H7 (cell line): ENCODE measurements at places on chromosomes 7 and 10. TPM values are rescaled to one million over a fixed set of nuclear protein-coding genes. Genes with fewer than 3 reads are reported as not detected.

- peak; percentile 72 for DNase-seq
These were observed 70.2 kb upstream of the FGFR2 start for GRCh38 chr10:121668314-121669027.

- DNase-seq = no peak
These were observed 91.0 kb downstream of the ADARB2 start for GRCh38 chr10:1646332-1646731.

DNA sequence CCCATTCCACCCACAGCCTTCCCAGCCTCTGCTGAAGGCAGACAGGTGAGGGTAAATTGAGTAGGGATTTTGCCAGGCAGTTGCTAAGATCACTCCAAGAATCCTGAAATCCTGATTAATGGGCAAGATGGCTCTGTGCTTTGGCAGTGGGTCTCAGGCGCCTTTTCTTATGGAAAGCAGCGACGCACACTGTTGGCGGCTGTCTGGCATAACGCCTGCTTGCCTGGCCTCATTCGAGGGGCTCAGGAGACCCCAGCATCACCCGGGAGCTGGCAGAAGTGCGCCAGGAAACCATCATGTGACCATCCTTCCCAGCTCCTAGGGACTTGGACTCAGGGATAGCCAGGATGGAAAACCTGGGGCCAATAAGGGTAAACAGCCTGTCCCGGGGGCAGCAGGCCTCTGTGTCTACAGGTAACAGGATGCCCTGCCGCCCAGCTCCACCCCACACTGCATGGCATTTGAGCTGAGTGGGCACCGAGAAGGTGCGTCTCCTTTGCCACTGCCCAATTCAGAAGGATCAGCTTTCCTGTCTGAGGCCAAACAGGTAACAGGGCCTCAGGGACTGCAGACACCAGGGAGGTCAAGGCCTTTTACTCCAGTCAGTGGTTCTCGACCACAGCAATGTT is 98.6 kb downstream of the FAM53B start:
- DNase-seq = no peak

DNA sequence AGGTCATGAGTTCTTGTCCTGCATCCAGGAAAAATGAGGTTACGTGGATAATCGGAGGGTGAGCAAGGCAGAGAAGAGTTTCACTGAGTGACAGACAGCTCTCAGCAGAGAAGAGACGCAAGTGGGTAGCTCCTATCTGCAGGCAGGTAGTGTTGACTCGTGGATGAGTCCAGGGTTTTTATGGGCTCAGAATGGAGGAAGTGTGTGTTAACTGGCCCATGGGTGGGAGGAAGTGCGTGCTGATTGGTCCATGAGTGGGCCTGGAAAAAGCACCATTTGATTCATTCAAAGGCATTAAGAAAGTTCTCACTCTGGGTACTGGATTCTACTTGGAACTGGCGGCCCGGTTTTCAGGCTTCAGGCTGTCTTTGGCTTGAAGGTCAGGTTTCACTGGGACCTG is 4.8 kb upstream of the DMTF1 start:
- no peak for DNase-seq

- DNase-seq = no peak
These were observed 70.7 kb upstream of the ATP6V0A4 start for GRCh38 chr7:138868711-138869110.

DNA sequence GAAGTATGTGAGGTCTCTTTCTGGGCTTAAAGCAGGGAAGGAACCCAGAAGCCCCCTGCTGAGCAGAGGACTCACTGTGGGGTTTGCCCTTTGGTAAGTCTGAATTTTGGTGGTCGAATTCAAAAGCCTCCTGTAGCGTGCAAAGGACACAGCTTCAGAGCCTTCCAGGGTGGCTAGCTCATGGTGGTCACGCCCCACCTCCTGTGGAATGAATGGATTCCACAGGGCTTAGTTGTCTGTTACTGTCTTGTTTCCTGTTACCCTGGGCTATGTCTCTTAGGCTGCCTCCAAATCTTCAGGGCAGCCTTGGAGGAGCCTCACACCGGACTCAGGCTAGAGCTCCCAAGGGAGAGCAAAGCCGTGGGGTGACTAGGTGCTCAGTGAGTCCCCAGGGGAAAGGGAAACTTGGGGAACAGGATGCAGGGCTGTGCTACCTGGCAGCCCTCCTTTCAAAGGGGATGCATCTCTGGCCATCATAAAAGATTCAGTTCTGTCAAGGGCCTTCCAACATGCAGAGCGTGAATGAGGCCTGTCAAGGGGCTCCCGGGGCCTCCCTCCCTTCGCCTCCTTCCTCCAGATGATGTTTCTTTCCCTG is 211.7 kb downstream of the CCSER2 start:
- no peak for DNase-seq

- no peak for DNase-seq
These were observed 13.0 kb downstream of the DPY19L1 start for GRCh38 chr7:35024298-35024697.

DNA sequence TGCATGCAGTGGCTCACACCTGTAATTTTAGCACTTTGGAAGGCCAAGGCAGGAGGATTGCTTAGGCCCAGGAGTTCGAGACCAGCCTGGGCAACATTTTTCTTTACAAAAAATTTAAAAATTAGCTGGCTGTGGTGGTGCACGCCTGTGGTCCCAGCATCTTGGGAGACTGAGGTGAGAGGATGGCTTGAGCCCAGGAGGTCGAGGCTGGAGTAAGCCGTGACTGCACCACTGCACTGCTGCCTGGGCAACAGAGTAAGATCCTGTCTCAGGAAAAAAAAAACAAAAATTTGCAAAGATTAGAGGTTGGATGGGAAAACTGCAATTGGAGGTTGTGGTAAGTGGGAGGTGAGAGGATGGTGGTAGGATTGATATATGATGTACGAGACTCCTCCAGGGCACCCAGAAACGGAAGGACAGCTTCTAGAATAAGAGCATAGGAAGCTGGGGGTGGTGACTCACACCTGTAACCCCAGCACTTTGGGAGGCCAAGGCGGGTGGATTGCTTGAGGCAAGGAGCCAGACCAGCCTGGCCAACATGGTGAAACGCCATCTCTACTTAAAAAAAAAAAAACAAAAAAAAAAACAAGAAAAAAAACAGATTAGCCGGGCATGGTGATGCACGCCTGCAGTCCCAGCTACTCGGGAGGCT is 19.1 kb upstream of the PARP12 start:
- no peak for DNase-seq

DNA sequence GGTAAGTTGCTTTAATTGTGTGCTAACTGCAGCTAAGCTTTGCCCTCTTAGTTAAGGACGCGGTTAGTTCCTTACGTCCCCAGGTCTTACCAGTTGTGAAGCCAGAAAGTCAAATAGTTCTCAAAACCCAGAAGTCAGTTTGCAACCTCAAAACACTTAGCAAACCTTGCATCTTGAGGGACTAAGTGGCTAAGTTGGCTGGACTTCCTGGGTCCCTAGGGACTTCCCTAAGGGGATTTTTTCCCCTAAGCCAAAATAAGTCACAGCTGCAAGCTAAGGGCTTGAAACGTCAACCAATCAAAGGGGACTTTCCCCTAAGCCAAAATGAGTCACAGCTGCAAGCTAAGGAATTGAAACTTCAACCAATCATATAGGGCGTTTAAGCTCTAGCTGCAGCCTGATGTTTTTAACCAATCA is 36.2 kb upstream of the HECW1 start:
- no peak for DNase-seq

GRCh38 chr10:16653224-16653623 is 131.5 kb upstream of the C1QL3 start:
- no peak for DNase-seq

Gene FGFBP3
- 10.1 and 10.5 TPM in 2 replicates for total RNA-seq

Gene TMEM139
- 1.2 and 2.5 TPM in 2 replicates for total RNA-seq

Gene SPDYE16
- not detected in 2 replicates for total RNA-seq

Gene AKR1D1
- total RNA-seq = not detected in 2 replicates

DNA sequence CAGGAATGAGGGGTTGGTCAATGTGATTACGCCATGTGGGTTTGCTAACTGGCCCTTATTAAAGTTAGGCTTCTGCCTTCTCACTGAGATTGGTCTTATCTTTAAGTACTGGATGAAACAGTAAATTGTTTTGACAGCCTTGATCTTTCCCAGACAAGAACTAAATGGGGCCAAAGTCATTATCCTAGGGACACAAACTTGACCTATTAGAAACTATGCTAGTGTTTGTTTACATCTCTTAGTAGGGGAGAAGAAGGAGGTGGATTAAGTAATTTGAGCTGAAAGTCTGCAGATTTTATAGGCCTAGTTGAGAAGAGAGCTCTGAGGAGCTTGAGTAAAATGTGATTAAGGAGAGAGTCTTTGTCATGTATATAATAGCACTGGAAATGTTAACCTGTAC is 386.9 kb downstream of the HTR7 start:
- no peak for DNase-seq

- no peak for DNase-seq
These were observed 49.9 kb upstream of the CD36 start for GRCh38 chr7:80588591-80588990.

DNA sequence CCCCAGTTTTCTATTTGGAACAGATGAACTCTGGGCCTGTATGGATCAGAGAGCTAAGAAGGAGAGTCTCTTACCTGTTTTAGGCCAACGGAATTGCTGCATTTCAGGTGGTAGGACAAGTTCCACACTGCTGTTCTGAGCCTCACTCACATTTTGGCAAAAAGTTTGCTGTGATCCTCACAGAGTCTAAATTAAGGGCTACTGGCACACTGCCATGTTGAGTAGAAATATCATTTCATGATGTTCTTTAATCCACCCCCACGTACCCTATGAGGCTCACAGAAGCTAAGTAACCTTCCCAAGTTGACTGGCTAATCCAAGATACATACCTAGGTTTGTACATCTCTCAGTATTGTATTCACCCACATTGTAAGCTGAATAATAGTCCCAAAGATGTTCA is 447.2 kb downstream of the INHBA start:
- no peak for DNase-seq

DNA sequence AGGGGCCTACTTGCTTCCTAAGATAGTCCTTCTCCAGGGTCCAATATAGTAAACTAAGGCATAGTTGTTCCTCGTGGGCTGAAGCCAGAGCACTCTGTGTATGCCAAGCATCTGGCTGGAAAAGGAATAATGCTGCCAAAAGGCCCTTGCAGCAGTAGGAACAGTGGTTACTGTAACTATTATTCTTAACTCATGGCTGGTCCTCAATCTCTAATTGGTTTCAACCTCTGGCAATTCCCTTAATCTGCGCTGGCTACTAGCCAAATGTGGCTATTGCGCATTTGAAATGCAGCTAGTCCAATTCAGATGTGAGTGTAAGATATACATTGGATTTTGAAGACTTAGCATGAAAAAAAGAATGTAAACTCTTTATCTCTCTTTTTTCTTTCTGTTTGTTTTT is 27.8 kb upstream of the LBX1 start:
- DNase-seq = no peak

DNA sequence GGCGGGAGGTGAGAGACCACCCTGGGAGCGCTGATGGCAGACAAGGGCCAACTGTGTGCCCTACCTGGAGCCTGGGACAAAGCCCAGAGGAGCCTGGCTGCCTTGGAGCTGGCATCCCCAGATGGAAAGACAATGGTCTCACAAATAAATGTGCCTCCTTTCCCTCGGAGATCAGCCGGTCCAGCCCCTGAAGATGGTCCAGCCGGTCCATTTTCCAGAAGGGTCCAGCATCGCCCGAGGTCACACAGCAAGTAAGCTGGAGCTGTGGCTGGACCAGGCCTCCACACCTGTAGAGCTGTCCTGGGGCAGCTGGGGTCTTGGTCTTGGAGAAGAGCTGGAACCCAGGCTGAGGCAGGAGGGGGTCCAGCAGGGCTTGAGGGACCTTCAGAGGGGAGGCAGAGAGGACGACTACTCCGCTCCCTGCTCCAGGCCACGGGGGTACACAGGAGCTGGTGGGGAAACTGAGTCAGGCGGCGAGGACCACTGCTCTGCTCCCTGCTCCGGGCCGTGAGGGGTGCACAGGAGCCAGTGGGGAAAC is 3.6 kb downstream of the ELFN1 start:
- DNase-seq = peak; percentile 30

Gene MACC1
- 0.21 and 0.67 TPM in 2 replicates for total RNA-seq

DNA sequence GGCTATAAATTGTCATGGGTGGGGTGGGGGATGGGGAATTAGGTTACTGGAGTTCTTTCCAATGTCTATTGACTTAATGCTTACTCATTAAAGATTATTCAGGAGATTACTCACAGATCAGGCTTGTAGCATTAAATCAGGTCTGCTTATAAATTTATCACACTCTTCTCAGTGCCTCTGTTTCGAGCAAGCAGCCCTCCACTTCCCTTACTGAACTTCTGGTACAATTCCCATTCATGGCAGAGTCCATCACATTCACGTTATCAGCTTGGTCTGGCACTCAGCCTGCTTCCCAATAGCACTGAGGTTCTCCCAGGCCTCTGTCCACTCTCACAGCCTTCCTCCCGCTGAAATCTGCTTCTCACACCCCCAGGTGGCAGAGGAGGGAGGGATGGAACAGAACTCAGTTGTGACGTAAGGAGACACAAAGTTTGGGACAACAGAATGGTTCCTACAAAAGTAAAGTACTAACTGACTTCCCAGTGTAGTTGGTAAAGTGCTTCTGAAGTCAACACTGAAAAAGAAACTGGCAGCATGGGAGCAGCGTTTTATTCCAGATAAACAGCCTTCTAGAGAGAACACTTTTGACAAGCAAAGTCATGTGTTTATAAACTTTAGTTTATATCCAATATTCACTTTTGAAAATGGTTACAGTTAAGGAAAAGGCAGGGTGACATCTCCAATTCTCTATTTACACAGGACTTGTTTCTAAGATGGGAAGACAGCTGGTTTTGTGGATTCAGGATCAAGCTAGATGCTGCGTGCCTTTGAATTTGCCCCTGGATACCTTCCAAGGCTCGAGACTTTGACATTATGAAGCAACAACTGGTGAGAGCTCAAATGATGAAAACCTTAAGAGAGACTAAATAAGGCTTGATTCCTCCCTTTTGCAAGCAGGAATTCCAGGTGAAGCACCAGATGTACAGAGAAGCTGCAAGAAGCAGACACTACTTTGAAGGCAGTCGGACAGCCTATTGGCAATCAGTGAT is 81.4 kb downstream of the ATXN7L1 start:
- no peak for DNase-seq

- no peak for DNase-seq
These were observed 89.7 kb upstream of the FAM20C start for GRCh38 chr7:102721-103120.

GRCh38 chr7:1586126-1586826 is 16.4 kb upstream of the PSMG3 start:
- DNase-seq = peak; percentile 65

GRCh38 chr7:151351967-151352366 is 10.4 kb downstream of the NUB1 start:
- DNase-seq = no peak

Gene XRCC2
- total RNA-seq = 7.3 and 9.5 TPM in 2 replicates

Gene KLLN
- total RNA-seq = 0.10 and 0.15 TPM in 2 replicates

- DNase-seq = no peak
These were observed 228.1 kb upstream of the STEAP1 start for GRCh38 chr7:89926194-89926593.

- peak; percentile 31 for DNase-seq
These were observed 148.9 kb downstream of the PARD3 start for GRCh38 chr10:34666008-34666704.

Gene FAM25C
- not detected in 2 replicates for total RNA-seq

GRCh38 chr7:92698237-92698841 is 108.1 kb upstream of the FAM133B start:
- DNase-seq = no peak

GRCh38 chr10:89591796-89592271 is 53.2 kb downstream of the PANK1 start:
- no peak for DNase-seq

Gene PAX2
- 0.10 TPM in 1 of 2 replicates, not detected in the other for total RNA-seq

Gene CALML3
- not detected in 2 replicates for total RNA-seq

Gene TYW1B
- total RNA-seq = 0.62 and 1.1 TPM in 2 replicates

Gene MGMT
- total RNA-seq = 18.6 and 21.9 TPM in 2 replicates
